ENCODE measurements at places on chromosomes 11 and 22.

DNA sequence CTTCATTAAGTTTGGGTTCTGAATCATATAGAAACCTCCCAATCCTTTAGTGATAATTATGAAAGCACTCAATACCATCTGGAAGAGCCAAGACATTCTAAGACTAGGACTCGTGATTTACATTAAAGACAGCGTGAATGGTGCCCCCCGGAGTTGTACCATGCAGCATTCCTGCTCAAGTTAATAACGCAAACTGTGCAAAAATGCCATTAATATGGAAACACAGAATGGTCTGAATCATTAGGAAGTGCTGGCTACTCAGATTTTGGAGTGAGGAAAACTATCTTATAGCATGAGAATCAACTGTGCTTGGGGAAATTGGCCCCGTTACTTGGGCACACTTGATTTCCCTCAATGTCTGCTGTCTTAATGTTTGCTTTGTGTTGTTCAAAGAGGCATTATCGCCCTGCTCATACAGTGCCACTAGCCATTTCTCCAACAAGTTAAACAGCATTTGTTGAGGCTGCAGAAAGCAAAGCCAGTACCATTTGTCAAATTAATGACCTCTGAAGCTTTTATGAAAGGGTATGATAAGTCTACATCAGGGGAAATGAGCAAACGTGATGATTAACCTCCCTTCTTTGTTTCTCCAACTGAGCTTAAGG lies 18.5 kb upstream of the TPH1 start:
- DNase-seq, result peak; percentile 99

DNA sequence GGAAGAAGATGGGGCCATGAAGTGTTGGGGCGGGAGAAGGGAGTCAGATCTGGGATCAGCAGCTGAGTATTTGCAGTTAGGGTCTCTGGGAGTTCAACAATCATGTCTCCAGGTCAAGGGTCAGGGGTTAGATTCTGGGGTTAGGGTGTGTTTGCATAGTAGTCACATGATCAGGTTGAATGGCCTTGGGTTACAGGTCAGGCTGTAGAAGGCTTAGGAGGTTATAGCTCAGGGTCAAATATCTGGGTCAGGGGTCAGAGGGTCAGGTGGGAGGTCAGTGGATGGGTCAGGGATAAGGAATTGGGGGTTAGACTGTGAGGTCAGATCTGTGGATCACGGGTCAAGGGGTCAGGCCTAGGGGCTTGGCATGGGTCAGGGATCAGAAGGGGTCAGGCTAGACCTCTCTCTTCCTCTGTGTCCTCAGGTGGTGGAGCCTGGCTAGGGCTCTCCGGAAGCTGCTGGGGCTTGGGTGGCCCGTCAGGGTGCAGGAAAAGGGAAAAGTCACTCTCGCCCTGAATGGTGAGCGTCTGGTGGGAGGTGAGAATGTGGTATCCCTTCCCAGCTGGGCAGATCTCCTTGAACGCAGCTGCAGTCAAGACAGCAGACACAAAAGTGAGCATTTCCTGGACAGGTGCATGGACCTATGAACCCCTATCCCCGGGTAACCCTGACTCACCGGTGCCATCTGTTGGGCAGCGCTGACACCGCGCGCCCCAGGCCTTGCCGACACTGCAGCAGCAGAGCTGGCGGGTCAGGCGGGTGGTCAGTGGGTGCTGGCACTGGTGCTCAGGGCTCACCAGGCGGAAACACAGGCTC lies 6.4 kb downstream of the LTBP3 start:
- DNase-seq, result peak; percentile 86

DNA sequence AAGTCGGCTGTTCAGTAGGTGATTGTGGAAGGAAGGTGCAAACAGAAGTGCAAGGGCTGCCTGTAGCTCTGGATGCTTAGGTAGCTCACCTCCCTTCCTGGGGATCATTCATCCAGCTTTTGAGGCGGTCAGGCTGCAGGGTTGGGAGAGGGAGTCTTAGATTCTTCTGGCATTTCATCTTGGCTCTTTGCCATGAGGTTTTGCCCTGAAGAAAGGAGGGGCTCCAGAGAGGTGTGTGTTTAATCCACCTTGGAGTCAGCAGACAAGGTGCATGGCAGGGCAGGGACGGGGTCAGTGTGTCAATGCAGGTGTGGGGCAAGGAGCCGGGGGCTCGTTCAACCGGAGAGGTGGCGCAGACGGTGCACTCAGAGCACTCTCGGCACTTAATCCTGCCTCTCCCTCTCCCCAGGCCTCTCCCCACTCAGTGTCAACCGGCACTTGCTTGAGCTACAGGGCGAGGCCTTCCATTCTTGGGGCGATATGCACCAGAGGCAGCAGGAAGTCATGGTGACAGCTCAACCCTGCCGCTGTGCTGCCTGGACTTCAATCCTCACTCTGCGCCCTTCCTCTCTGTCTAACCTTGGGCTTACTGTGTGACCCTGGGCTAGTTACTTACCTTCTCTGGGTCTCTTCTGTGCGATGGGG lies 7.2 kb downstream of the ADAMTS15 start:
- no peak for DNase-seq

DNA sequence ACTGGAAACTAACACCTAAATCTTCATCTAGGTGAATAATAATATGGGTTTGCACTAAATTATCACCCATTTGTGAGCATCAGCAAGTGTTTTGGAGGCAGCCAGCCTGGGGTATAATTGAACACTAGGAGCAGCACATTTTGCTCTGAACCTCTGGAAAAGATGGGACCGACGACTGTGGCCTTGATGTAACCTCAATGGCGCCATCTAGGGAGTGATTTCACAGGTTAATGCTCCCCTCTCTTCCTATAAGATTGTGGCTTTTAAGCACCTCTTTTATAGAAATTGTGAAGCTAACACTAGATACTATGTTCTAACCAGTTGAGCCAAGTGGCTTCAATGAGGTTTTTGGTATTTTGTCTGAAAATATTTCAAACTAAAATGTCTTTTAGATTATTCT lies 203.7 kb downstream of the NELL1 start:
- DNase-seq, result peak; percentile 95

GRCh38 chr11:46160100-46160499 lies 38.8 kb upstream of the PHF21A start:
- peak; percentile 14 for DNase-seq

DNA sequence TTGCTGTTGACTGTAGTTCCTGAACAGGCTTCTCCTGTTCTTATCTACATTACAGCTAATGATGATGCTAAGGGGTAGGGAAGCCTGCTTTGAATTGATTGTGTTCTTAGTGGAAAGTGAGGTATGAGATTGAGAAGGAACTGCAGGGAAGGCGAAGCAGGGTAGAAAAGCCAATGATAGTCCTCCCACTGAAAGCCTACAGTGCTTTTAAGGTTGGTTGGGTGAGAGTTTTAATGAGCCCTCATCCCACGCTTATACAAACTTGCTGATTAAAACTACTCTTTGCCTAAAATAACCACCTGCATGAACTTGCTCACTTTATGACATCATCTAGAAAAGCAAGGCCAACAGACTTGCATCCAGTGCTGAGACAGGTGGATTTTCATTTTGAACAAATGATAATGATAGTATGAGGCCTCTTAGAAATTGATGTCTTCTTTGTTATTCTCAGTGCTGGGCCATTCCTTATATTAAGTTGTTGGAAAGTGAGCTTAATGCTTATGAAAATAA lies 632.4 kb upstream of the ANO5 start:
- no peak for DNase-seq

- DNase-seq, result no peak
Measured at GRCh38 chr11:19526119-19526518, 186.5 kb upstream of the NAV2 start.

GRCh38 chr11:80529726-80530125 lies 1088.9 kb upstream of the TENM4 start:
- DNase-seq, result no peak

GRCh38 chr11:129372609-129373488 lies 2.8 kb upstream of the BARX2 start:
- DNase-seq, result peak; percentile 35

DNA sequence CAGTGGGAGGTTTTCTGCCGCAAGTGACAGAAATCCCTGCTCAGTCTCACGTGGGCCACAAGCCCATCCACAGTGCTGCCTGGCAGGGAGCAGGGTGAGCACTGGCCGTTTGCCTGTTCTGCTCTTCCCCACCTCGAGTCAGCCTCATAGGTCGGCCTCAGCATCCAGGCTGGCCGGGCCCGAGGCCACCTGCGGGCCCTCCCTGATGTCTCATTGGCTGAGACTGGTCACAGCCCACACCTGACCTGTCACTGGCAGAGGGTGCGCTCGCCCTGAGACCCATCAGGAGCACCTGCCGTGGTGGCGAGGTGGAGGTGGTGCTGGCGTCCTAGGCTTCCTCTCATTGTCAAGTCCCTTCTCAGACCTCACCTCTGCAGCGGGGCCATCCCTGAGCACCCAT lies 72.1 kb downstream of the ELFN2 start:
- no peak for DNase-seq

DNA sequence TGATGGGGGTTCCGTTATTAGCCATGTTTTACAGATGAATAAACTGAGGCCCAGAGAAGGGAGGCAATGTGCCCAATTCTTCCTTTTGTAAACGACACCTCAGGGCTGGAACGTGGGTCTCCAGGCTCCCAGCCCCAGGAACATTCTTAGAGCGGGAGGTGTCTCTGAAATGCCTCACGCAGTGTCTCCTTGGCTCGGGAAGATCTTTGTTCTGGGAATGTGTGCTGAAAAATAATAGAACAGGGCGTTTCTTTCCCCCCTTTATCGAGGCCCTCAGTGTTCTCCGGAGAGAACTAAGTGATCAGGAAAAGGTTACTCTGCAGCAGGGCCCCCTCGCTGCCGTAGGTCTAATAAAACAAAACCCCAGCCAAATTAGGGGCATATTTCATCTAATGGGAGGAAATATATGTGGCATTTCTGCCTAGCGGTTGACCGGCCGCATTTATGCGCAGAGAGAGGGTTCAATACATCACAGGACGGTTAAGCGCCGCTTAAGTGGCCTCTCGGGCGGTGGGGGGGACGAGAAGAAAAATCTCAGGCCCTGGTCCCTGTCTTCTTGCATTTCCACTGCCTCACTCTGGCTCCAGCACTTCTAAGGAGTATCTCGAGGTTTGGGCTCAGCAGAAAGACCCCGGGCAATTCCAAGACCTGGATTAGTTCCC lies 564.3 kb downstream of the MN1 start:
- DNase-seq, result no peak

GRCh38 chr11:9689721-9690120 lies 25.8 kb downstream of the SWAP70 start:
- no peak for DNase-seq

DNA sequence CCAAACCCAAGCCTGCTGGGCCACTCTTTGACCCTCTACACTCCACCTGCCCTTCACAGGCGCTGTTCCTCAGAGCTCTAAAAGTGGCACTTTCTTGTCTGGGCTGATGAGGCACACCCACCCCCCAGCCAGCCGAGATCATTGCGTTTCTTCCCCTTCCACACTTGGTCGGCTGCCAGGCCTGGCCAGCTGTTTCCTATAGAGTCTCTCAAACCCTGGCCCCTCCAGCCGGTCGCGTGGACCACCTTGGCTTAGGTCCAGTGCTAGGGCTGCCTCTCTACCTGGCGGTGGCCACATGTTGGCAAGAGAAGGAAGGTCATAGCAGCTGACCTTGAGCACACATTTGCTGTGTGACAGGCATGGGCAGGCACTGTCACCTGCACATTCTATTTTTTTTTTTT lies 60.6 kb downstream of the PPP6R2 start:
- DNase-seq, result peak; percentile 45

DNA sequence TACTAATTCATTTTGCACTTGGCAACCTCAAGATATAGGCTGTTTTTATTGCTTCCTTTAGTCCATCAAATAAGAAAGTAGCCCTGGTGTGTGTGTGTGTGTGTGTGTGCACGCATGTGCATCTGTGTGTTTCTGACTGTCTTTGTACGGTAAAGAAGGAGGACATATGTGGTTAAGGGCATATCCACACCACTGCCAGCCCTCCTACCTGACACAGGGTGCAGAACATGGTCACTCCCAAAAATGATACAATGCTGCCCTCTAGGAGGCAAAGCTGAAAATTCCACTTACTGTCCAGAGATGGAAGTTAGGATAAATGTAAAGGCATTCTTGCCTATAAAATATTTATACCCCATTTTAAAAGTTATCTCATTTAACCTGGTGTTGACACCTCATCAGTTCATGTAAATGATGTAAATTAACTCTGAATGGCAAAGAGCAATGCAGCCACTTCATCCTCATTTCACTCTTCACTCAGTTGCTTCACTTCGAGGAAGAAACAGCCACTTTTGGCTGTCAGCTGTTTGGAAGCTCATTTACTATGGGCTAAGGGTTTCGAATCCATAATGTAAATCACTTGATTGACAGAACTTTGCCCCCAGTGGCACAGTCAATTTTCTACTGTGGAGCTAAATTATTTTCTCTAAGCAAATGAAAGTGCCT lies 83.1 kb upstream of the MTNR1B start:
- peak; percentile 95 for DNase-seq

DNA sequence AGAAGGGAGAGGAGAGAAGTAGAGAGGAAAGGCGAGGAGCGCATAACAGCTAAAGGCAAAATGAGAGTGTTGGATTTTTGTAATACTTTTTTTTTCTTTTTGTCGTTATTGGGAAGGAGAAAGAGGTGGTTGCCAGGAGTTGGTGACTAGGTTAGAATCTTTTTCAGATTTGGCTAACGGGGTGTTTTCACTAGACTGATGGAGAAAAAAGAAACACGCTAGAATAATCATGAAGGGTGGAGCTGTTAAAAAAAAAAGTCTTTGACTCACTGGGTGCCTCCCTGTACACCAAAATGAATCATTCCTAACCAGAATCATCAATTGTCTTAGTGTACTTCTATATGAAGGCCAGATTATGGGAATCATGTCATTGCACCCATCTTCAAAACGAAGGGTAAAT lies 12.7 kb downstream of the BLID start:
- DNase-seq, result peak; percentile 32

- DNase-seq, result no peak
Measured at GRCh38 chr11:64848214-64848825, 3.9 kb upstream of the CDC42BPG start.

GRCh38 chr22:36746375-36746970 lies 29.4 kb downstream of the IFT27 start:
- no peak for DNase-seq

- DNase-seq, result no peak
Measured at GRCh38 chr11:31355131-31355530, 14.4 kb downstream of the DCDC1 start.

- no peak for DNase-seq
Measured at GRCh38 chr22:42202048-42202447, 68.4 kb downstream of the TCF20 start.

DNA sequence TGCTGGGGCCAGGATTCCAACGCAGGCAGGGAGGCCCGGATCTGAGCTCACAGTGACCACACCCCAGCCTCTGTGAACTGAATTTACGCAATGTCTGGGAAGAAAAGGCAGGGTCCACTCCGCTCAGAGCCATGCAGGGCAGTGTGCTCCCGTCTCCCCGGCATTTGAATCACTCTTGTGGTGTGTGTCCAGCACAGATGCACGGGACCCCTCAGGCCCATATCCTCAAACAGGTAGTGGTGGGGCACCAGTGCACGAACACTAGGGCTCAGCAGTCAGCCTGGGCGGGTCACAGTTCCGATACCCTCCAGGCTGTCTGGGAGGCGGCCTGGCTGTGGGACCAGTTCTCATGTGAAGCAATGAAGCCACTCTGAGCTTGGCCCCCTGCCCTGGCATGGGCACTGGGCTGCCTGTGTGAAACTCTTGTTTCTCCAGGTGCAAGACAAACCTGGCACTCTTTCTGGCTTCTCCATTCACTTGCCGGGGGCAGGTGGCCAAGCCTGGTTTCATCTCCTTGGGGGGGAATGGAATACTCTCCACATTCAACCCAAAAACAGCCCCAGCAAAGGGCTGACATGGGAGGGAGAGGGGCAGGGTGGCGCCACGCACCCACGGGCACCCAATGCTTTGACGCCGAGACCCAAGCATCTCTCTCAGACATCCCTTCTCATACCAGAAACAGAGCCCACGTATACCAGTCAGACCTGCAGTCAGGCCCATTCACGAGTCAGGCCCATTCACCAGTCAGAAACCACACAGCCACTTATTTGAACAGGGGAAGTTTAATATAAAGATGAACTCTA lies 14.3 kb downstream of the DHCR7 start:
- DNase-seq, result no peak
